ENCODE measurements at places on chromosomes 5 and 9.
A peak's percentile ranks its signal among the peaks of the same experiment; 100 is the strongest.

- no peak for DNase-seq
These were observed 129.5 kb upstream of the RAPGEF1 start for GRCh38 chr9:131869348-131869747.

GRCh38 chr5:4640795-4641194 is 499.3 kb upstream of the ADAMTS16 start:
- DNase-seq: no peak

GRCh38 chr5:78706381-78706780 is 57.8 kb upstream of the LHFPL2 start:
- DNase-seq: peak; percentile 7

- DNase-seq: no peak
These were observed 20.1 kb upstream of the SARDH start for GRCh38 chr9:133758228-133758627.

DNA sequence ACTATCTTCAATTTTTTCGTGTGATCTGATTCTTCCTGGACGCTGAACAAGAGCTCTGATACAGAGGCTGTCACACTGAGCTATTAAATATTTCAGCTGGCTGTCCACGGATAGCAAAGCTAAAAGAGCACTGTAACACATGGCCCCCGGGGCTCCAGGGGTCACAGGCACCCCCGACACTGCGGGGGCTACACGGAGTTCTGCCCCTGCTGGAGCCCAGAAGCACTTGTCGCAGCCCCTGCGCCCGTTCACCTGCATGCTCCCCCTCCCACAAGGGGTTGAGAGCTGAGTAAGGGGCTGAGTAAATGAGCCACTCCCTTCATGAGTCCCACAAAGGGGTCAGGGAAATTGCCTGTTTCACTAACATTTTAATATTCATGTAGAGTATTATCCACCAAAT is 316.3 kb downstream of the TMEM167A start:
- no peak for DNase-seq

DNA sequence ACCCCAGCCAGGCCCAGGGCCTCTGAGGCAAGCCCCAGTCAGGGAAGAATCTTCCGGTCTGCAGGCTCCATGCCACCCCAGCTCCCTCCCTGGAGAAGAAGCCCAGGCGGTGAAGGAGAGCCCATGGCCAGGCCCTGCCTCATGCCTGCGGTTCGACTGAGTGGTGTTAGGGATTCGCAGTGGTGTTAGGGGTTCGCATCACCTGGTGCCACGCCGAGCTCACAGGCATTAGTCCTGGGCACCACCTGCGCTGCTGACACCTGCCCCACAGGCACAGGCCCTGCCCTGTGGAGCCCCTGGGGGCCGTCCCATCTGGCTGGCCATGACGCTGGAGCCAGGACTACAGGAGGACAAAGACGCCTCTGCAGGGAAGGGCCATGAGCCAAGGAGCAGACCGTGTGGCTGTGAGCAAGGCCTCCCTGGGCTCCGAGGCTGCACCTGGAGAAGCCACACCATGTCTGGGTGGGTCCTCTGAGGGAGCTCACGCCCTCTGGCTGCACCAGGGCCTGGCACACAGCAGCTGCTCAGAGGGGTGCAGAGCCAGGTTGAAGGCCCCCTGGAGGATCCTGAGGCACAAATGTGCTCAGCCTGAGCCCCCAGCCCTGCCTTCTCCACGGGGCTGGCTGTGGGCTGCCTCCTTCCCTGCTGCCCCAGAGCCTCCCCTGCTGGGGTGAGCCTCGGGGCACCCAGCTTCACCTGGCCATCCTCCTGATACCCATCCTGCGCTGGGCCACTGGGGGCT is 27.6 kb upstream of the RNF130 start:
- DNase-seq: no peak

DNA sequence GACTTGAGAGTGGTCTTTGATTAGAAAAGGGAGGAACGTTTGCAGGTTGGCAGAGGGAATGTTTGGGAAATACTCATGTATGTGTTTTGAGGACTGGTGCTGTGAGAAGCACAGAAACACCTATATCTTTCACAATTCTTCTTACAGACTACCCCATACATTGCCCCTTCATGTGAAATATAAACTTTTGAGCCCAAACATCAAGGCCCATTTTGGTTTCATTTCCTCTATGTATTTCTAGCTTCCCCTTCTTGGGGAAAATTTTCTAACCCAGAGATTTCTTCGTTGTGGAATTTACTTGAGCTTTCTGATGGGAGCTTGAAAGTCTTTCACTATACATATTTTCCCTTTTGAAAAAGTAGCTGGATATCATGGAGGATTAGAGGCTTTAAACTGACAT is 67.6 kb downstream of the FYB1 start:
- peak; percentile 91 for DNase-seq

- DNase-seq: no peak
These were observed 6.7 kb upstream of the MTMR12 start for GRCh38 chr5:32319392-32319791.

- no peak for DNase-seq
These were observed 408.9 kb downstream of the PDE4D start for GRCh38 chr5:59484618-59485017.

- peak; percentile 52 for DNase-seq
These were observed 47.6 kb downstream of the KLHL3 start for GRCh38 chr5:137688210-137688840.

- DNase-seq: peak; percentile 90
These were observed 96.3 kb downstream of the ZNF608 start for GRCh38 chr5:124650147-124650561.

DNA sequence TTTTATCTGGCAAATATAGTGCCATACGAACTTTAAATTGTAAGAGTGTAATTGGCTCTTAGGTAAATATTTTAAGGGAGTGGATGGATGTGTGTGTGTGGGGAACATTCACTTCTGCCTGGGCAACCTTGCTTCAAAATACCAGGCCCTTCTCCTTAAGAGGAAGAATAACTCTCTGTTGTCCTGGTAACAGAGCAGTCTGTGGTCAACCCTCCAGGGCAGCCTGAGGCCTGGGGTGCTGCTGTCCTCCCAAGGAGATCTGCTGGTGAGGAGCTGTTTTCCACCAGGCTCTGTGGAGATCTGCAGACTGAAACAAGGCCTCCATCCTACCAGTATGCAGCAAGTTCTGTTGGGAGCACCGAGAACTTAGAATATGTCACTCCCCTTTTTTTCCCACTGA is 325.2 kb downstream of the PSAT1 start:
- DNase-seq: peak; percentile 83

- DNase-seq: no peak
These were observed 357.8 kb downstream of the KDM4C start for GRCh38 chr9:7115606-7116005.

DNA sequence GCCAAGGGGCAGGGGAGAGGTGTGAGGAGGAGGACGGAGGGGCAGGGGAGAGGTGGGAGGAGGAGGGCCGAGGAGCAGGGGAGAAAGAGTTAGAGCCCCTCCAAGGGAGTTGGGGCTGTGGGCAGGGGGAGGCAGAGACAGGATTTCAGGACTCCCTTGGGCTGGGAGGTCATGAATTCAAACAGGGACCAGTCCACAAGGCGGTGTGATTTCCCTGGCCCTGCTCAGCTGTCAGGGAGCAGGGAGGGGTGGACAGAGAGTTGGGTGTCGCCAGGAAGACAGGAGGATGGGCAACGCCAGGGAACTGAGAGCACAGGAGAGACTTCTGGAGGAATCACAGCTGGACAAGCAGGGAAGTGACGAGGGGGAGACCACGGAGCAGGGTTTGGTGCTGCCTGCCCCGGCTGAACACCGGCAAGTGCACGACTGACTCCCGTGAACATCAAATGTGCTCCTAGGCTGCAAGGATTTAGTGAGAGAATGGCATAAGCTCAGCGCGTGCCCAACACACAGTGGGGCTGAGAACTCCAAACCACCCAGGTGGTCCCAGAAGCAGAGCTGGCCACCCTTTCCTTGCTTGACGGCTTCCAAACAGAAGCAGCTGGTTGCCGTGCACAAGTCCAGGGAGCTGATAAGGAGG is 17.8 kb upstream of the OLFM1 start:
- no peak for DNase-seq

GRCh38 chr5:107126341-107126740 is 544.4 kb downstream of the EFNA5 start:
- no peak for DNase-seq

- peak; percentile 88 for DNase-seq
These were observed 28.3 kb downstream of the CCDC69 start for GRCh38 chr5:151195622-151196021.

- DNase-seq: no peak
These were observed 24.5 kb downstream of the TICAM2 start for GRCh38 chr5:115577741-115578140.

- no peak for DNase-seq
These were observed 210.5 kb downstream of the CSNK1G3 start for GRCh38 chr5:123722451-123722850.

DNA sequence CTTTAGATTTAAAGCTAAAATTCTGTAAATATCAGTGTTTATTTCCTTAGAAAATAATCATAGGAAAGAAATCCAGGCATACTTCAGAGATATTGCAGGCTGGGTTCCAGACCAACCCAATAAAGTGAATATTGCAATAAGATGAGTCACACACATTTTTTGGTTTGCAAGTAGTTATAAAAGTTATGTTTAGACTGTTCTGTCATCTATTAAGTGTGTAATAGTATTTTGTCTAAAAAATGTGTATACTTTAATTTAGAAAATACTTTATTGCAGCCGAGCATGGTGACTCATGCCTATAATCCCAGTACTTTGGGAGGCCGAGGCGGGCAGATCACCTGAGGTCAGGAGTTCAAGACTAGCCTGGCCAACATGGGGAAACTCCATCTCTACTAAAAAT is 6.9 kb upstream of the RIC1 start:
- no peak for DNase-seq

GRCh38 chr5:162221910-162222309 is 154.3 kb downstream of the GABRG2 start:
- peak; percentile 8 for DNase-seq

DNA sequence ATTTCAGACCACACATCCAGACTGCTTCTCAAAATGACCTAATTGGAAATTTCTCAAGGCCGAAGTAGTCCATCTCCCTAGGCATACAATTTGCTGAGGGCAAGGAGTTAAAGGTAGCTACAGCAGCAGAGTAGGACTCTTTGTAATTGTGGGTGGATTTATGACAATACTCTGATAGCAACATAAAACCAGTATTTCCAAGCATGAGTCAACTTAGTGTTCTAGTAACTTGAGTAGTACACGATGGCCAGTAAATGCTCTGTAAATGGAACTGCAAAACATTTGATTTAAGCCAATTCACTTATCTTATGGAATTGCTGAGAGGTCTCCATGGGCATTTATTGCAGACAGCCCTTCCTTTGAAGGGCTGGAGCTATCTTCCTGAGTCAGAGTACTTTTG is 352.2 kb downstream of the PLK2 start:
- DNase-seq: no peak
